ENCODE measurements at places on chromosomes 6 and 20. TPM values are rescaled to one million over a fixed set of nuclear protein-coding genes. Genes with fewer than 3 reads are reported as not detected.

GRCh38 chr6:101296169-101296960 is 97.1 kb upstream of the GRIK2 start:
- no peak for DNase-seq

DNA sequence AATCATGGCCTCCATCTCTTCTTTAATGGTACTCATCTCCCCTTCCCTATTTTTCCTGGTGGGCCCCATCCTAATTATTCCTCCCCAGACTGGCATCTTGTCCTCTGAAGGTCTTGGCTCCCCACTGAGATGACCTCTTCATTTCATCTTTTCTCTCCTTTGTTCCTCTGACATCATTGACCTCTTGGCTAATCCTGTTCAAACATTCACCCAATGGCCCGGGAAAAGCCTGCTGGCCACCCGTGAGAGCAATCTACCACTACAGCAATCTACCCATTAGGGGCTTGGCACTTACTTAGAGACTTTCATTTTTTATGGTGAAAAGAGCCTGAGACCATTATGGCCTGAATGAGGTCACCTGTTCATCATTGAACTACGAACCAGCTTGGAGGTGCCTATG is 130.8 kb downstream of the DNAH8 start:
- no peak for DNase-seq

DNA sequence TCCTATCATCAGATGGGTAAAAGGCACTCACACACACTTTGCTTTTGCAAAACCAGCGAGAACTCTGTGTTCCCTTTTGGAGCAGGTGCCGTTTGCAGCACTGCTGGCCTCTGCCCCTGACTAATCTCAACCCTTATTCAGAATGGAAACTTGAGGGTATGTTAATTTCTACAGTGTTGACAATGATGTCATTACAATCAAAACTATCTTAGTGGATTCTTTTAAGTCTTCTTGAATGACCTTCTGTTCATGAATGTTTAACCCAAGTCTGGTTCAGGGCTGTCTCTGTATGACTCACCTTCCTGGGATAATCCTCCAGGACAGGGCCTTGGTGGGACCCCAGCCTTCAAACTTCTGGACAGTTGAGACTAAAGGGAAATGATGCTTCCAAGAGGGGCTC is 197.9 kb downstream of the CDH4 start:
- no peak for DNase-seq

CAPN11 gene
- 0.13 TPM for total RNA-seq

DNA sequence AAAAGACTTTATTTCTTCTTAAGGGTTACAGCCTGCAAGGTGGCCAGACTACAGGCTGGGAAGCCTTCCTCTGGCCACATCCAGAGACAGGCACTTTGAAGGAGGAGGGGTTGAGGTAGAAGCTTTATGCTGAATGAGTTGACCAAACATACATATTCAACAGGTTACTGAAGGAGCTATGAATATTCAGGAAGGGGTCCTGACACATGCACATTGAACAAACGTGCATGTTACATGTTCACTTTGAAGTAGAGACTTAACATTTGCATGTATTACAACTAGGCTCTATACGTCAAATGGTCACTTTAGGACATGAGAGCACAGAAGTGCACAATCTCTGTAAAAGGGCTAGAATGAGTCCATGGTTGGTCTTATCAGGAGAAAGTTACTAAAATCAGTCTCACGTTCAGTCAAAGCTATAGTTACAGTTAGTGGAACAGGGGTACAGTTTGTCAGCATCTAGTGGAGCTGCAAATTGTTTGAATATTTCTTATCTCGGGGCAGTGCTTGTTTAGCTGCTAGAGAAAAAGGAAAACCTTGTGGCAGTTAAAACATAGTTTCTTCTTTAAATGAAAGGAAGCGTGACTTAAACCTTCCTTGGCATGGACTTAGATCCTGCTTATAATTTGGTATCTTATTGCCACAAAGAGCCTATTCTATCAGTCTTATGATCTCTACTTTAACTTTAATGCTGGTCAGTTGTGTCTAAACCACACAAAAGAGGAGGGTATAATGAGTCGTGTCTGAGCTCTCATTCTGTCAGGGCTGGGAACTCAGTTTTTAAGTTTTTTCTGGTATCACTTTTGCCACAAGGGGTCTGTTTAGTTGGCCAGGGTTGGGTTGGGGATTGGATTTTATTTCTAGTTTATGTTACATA is 4.6 kb upstream of the ZSCAN9 start:
- no peak for DNase-seq

GRCh38 chr20:7516621-7517111 is 423.6 kb downstream of the HAO1 start:
- no peak for DNase-seq
